ENCODE measurements at places on chromosomes 7 and 10. TPM values are rescaled to one million over a fixed set of nuclear protein-coding genes. Genes with fewer than 3 reads are reported as not detected.

Gene WDFY4
- under 0.01 TPM for total RNA-seq

Gene TRA2A
- total RNA-seq = 36.6 TPM

Gene LRRC61
- not detected for total RNA-seq

Gene NACAD
- 0.53 TPM for total RNA-seq

Gene ATP6V1F
- 92.7 TPM for total RNA-seq

Gene GOT1
- 20.0 TPM for total RNA-seq

Gene CADPS2
- 21.7 TPM for total RNA-seq

Gene CFAP46
- total RNA-seq = 0.19 TPM

Gene SCIN
- under 0.01 TPM for total RNA-seq

Gene PKD1L1
- total RNA-seq = 0.13 TPM

Gene TRIL
- 0.12 TPM for total RNA-seq

Gene MOSPD3
- 4.0 TPM for total RNA-seq

Gene EPHA1
- not detected for total RNA-seq

Gene GIMAP1
- total RNA-seq = 0.26 TPM

Gene LBX1
- not detected for total RNA-seq

Gene CACNA2D1
- total RNA-seq = 125 TPM

Gene FMC1
- 11.8 TPM for total RNA-seq

Gene NRG3
- total RNA-seq = not detected

Gene CFAP69
- total RNA-seq = 6.1 TPM

Gene TMEM209
- total RNA-seq = 7.8 TPM

Gene CD36
- total RNA-seq = 0.13 TPM

Gene LIPF
- total RNA-seq = not detected

Gene TMEM254
- total RNA-seq = 5.8 TPM

Gene NPC1L1
- total RNA-seq = not detected

Gene CTAGE4
- total RNA-seq = 0.66 TPM

Gene DENND2A
- 22.2 TPM for total RNA-seq

Gene IL15RA
- total RNA-seq = 7.3 TPM

Gene CYP2C8
- total RNA-seq = not detected

Gene PHYHIPL
- total RNA-seq = under 0.01 TPM

Gene SYT15B
- not detected for total RNA-seq

Gene MACROH2A2
- 7.9 TPM for total RNA-seq

Gene CALML3
- total RNA-seq = not detected

Gene SLC26A3
- total RNA-seq = not detected

Gene UFSP1
- total RNA-seq = 3.1 TPM

Gene RAPGEF5
- total RNA-seq = 39.3 TPM

Gene FXYD4
- total RNA-seq = not detected

Gene NANOS1
- 1.2 TPM for total RNA-seq

Gene CALD1
- 313 TPM for total RNA-seq

Gene EBF3
- total RNA-seq = 1.7 TPM

Gene PNLIP
- not detected for total RNA-seq

Gene PRLHR
- not detected for total RNA-seq

Gene SLC26A5
- not detected for total RNA-seq

Gene PANK1
- 2.5 TPM for total RNA-seq

Gene BTBD16
- 0.40 TPM for total RNA-seq

Gene KIF5B
- total RNA-seq = 230 TPM

Gene ABI1
- 29.6 TPM for total RNA-seq

Gene PRKCQ
- not detected for total RNA-seq

Gene CUTC
- total RNA-seq = 12.2 TPM

Gene EMX2
- total RNA-seq = not detected

Gene PRXL2A
- 10.5 TPM for total RNA-seq

Gene ARMC10
- total RNA-seq = 41.0 TPM

Gene ADRB1
- total RNA-seq = not detected

Gene SKIDA1
- 0.66 TPM for total RNA-seq

Gene LRRD1
- total RNA-seq = 0.12 TPM

Gene NEURL1
- under 0.01 TPM for total RNA-seq

Gene AZGP1
- not detected for total RNA-seq

Gene HOXA2
- total RNA-seq = 0.79 TPM

Gene SSC4D
- 0.56 TPM for total RNA-seq

Gene SEMA3E
- 0.06 TPM for total RNA-seq

Measured in aortic smooth muscle cell (primary cell).